ENCODE measurements at places on chromosomes 3 and 15.

DNA sequence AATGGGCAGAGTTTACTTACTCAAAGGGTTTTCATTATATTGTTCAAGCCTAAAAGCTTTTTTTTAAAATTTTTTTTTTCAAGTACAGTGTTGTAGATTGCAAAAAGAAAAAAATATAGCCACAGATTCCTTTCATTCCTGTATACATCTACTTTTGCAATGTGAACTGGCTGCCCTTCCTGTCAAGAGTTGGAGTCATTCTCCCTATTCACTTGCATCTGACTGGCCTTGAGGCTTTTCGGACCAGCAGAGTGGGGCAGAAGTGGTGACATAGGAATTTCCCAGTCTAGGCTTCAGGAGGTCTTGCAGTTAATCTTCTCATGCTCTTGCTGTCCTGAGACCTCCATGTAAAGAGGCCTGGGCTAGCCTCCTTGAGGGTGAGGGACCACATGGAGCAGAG is 218.3 kb upstream of the CFAP20DC start:
- no peak for DNase-seq

- DNase-seq = no peak
Observed at GRCh38 chr3:62605413-62606068, 232.2 kb upstream of the FEZF2 start.

DNA sequence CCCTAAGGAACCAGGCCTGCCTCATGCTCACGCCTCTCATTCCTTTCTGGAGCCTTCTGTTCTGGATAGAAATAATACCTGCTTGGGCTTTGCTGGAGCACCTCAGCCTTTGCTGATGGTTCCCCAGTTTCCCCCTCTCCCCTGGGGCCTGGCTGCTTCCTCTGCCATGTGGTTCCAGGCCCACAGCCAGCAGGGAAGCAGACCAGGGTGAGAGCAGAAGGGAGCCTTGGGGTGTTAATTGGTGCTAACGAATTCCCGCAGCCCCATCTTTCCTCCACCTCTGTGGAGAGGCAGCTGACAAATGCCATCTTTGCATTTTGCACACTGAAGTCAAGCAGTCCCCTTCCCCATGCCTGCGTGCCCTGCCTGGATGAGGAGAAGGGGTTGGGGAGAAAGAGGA is 13.1 kb upstream of the CORO2B start:
- DNase-seq = no peak

DNA sequence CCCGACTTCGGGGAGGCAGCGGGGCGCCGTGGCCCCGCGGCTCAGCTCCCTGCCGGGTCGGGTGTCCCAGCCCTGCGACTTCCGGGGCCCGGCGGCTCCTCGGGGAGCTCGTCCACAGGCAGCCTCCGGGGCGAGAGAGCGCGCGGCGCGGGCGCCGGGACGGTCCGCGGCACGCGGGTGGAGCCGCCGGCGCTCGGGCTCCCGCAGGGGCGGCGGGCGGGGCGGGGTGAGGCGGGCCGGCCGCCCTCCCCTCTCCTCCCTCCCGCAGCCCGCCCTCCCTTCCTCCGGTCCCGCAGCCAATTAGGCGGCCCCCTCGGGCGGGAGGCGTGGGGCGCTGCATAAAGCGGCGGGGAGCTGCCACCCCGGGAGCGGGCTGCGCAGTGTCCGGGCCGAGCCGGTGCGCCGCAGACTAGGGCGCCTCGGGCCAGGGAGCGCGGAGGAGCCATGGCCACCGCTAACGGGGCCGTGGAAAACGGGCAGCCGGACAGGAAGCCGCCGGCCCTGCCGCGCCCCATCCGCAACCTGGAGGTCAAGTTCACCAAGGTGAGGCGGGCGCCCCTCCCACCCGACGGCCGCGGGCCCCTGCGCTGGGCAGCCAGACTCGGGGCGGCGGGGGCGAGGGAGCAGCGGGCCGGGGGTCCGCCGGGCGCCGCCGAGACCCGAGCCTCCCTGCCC is at the start of gene ALDH1A3:
ALDH1A3 (plus strand) TSS at position 368 of the 675 bp plus-strand sequence; CDS start at position 445, 77 bp downstream.
- no peak for DNase-seq

GRCh38 chr3:76842216-76842615 is 197.7 kb upstream of the ROBO2 start:
- DNase-seq = no peak

GRCh38 chr3:150107429-150108175 is 136.9 kb upstream of the PFN2 start:
- DNase-seq = no peak

DNA sequence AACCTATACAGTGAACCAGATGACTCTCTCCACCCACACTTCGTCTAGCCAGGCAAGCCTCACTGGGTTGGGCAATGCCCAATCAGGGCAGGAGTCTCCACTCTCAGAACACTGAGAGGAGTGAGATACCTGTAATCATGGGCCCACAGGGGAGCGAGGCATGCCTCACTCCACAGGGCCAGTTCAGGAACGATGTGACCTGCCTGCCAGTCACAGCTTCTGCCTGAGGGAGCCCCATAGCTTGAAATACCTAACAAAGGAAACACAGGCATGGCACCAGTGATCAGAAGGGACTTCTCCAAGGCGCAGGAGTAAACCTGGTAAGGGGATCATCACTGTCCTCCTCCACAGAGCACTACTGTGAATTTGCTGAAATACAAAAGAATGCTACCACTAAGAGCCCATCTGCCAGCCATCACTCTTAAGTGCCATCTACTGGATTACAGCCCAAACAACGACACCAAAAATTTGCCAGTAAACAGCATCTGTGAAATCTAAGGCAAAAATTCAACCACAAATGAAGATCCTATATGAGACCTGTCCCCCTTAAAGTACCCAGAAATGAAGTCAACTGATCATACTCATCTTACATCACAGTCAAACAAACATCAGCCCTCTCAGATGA is 689.9 kb upstream of the SEMA6D start:
- DNase-seq = no peak
